Pericardium fibroblast (primary cell): ENCODE measurements at places on chromosomes 2 and 18. TPM values are rescaled to one million over a fixed set of nuclear protein-coding genes. Genes with fewer than 3 reads are reported as not detected.

Gene ARHGEF4
- 6.4 and 8.3 TPM in 2 replicates for total RNA-seq

Gene ANO7
- 0.51 and 0.70 TPM in 2 replicates for total RNA-seq

Gene CDCA7
- total RNA-seq = 1.8 and 2.6 TPM in 2 replicates

Gene UGT1A10
- not detected in 2 replicates for total RNA-seq

Gene RESP18
- not detected in 2 replicates for total RNA-seq

Gene RAB17
- 0.68 and 1.6 TPM in 2 replicates for total RNA-seq

Gene MCEE
- total RNA-seq = 12.3 and 13.8 TPM in 2 replicates

Gene DUSP2
- 3.5 and 6.6 TPM in 2 replicates for total RNA-seq

Gene GCG
- total RNA-seq = not detected in 2 replicates

Gene AKAIN1
- not detected in 2 replicates for total RNA-seq

Gene LYPD6
- 0.51 and 2.7 TPM in 2 replicates for total RNA-seq

Gene RAMP1
- total RNA-seq = 18.0 and 21.4 TPM in 2 replicates

Gene OTOF
- total RNA-seq = not detected in 2 replicates

Gene IL1RN
- total RNA-seq = not detected in 2 replicates

Gene FAM237A
- total RNA-seq = not detected in 2 replicates

Gene SLC4A5
- total RNA-seq = under 0.01 TPM in 1 of 2 replicates, not detected in the other

Gene CRYBA2
- not detected in 2 replicates for total RNA-seq

Gene SFTPB
- not detected in 2 replicates for total RNA-seq

Gene SPC25
- 0.09 and 0.35 TPM in 2 replicates for total RNA-seq

Gene ASB18
- not detected in 2 replicates for total RNA-seq

Gene CHRND
- total RNA-seq = 0.26 TPM in 1 of 2 replicates, not detected in the other

Gene ZAP70
- total RNA-seq = 2.2 TPM in 1 of 2 replicates, not detected in the other

Gene AMER3
- not detected in 2 replicates for total RNA-seq

Gene CABYR
- 4.4 and 7.3 TPM in 2 replicates for total RNA-seq

Gene PXDN
- 356 and 392 TPM in 2 replicates for total RNA-seq

Gene THSD7B
- 0.17 TPM in 1 of 2 replicates, not detected in the other for total RNA-seq

Gene REG1A
- not detected in 2 replicates for total RNA-seq

Gene ING5
- 15.8 and 27.6 TPM in 2 replicates for total RNA-seq

Gene KHK
- total RNA-seq = 0.12 TPM in 1 of 2 replicates, not detected in the other

Gene CYS1
- 2.1 and 2.3 TPM in 2 replicates for total RNA-seq

Gene DAW1
- total RNA-seq = 1.5 and 7.5 TPM in 2 replicates
